ENCODE measurements at places on chromosomes 3 and 15.

GRCh38 chr3:99286266-99286845 lies 352.0 kb upstream of the COL8A1 start:
- H3K4me1 ChIP-seq = no peaks in the 10 kb centered on the region
- no peaks in the 10 kb centered on the region for H3K36me3 ChIP-seq
- no peak overlapping the region for H3K4me3 ChIP-seq
- peak; percentile 3 for DNase-seq
- H3K27me3 ChIP-seq = no peaks in the 10 kb centered on the region

DNA sequence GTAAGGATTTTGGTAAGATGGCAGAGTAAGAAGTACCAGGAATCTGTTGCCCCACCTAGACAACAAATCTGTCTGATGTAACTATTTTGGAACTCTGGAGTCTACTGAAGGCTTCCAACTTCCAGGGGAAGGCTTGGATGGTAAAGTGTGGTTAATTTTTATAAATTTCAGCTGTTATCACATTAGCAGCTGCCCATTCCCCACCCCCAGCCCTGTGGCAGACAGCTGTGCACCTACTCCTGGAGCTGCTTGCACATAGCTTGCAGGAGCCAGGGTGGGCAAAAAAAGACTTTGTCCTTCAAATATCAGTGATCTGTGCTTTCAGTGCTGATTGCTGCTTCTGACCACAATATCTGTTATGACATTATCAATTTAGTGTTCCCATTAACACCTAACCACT lies 47.4 kb downstream of the FRMD5 start:
- H3K27ac ChIP-seq = no peak overlapping the region
- no peak for DNase-seq
- no peaks in the 10 kb centered on the region for H3K36me3 ChIP-seq
- H3K27me3 ChIP-seq = no peaks in the 10 kb centered on the region
- H3K4me3 ChIP-seq = no peak overlapping the region
- H3K4me1 ChIP-seq = no peaks in the 10 kb centered on the region

DNA sequence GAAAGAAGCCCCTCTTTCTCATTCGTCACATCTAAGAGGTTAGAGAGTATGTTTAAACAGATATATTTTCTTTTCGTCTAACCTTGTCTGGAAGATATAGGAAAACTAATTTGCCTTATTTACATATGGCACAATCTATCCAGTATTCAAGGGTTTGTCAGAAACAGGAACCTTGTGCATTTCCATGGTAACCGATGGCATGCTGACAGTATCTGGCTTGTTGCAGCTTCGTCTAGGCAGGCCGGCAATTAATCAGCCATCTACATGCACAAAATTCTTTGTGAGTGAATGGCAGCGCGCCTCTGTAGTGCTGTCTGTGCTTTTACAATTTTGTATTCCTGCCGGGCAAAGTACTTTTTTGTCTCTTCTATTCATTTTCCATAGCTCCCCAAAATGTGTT lies 294.0 kb upstream of the SOX2 start:
- H3K27me3 ChIP-seq = no peaks in the 10 kb centered on the region
- no peak for DNase-seq
- no peaks in the 10 kb centered on the region for H3K36me3 ChIP-seq

- H3K4me1 ChIP-seq = peaks cover 9% of the 10 kb centered on the region
- no peaks in the 10 kb centered on the region for H3K36me3 ChIP-seq
- no peak overlapping the region for H3K27ac ChIP-seq
- H3K4me3 ChIP-seq = no peak overlapping the region
- H3K27me3 ChIP-seq = peaks cover 80% of the 10 kb centered on the region
- no peak for DNase-seq
These were observed 5.7 kb downstream of the NTRK3 start for GRCh38 chr15:88250826-88251225.

DNA sequence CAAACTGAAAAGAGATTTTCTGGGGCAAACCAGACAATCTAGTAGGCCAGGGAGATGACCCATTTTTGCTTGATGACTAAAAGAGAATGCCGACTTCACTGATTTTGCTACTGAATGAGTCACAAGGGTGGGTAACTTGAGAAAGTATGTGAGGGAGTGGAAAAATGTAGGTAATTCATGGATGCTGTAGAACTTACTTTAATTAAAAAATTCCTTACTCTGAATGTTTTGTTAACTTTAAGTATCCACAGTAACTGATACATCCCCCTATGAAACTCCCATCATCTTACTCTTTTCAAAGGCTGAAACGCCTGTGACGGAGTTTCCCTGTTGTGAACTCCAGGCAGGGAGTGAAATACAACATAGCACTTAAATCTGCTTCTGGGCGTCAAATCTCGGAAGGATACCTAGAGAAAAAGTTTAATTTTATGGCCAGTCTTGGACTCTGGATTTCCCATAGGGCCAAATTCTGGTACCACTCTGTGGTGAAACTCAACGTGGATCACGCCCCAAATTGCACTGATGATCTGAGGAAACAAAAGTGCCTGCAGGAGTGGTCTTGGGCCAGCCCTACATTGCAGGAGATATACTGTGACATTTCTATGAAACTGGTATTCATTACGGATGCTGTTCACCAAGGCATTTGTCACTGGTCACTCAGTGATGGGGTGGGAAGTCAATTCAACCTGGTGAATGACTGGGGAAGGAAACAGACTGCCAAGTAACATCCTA lies 24.0 kb downstream of the GOLIM4 start:
- H3K27me3 ChIP-seq = no peaks in the 10 kb centered on the region
- no peaks in the 10 kb centered on the region for H3K4me1 ChIP-seq
- no peaks in the 10 kb centered on the region for H3K36me3 ChIP-seq
- H3K27ac ChIP-seq = no peak overlapping the region

GRCh38 chr3:143040261-143040879 lies 39.0 kb downstream of the U2SURP start:
- H3K36me3 ChIP-seq = peaks cover 10% of the 10 kb centered on the region
- H3K4me3 ChIP-seq = no peak overlapping the region
- no peaks in the 10 kb centered on the region for H3K27me3 ChIP-seq
- no peaks in the 10 kb centered on the region for H3K4me1 ChIP-seq

DNA sequence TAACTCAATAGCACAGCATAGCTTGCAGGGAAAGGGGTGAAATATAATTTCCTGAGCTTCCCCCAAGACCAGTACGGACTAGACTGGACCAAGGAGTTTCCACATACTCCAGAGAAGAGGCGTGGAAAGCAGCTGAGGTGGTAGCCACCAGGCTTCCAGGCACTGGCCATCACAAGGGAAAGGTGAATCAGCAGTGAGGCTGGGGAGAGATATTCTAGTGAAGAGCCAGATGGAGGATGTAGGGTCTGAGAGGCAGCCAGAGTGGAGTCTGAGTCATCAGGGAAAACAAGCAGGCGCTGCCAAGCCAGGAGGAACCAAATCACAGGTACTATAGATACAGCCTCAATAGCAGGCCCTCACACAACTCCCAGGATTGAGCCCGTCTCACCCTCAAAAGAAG lies 9.6 kb upstream of the RASA2 start:
- peak; percentile 51 for DNase-seq
- peak overlapping the region; percentile 6 for H3K27ac ChIP-seq
- no peak overlapping the region for H3K4me3 ChIP-seq
- H3K36me3 ChIP-seq = no peaks in the 10 kb centered on the region
- H3K27me3 ChIP-seq = no peaks in the 10 kb centered on the region

- H3K36me3 ChIP-seq = no peaks in the 10 kb centered on the region
- H3K4me1 ChIP-seq = no peaks in the 10 kb centered on the region
- no peaks in the 10 kb centered on the region for H3K27me3 ChIP-seq
- H3K27ac ChIP-seq = no peak overlapping the region
These were observed 147.9 kb downstream of the IMPG2 start for GRCh38 chr3:101172516-101172915.

- no peaks in the 10 kb centered on the region for H3K27me3 ChIP-seq
- H3K36me3 ChIP-seq = no peaks in the 10 kb centered on the region
- peak; percentile 28 for DNase-seq
- peaks cover 5% of the 10 kb centered on the region for H3K4me1 ChIP-seq
- no peak overlapping the region for H3K4me3 ChIP-seq
These were observed 96.3 kb upstream of the BCL6 start for GRCh38 chr3:187841560-187841959.

- no peaks in the 10 kb centered on the region for H3K4me1 ChIP-seq
- no peak for DNase-seq
- no peak overlapping the region for H3K4me3 ChIP-seq
- no peaks in the 10 kb centered on the region for H3K27me3 ChIP-seq
- H3K36me3 ChIP-seq = peaks cover 3% of the 10 kb centered on the region
These were observed 24.4 kb downstream of the PTPN9 start for GRCh38 chr15:75554717-75555116.

GRCh38 chr15:48029642-48030041 lies 91.1 kb upstream of the SLC24A5 start:
- no peaks in the 10 kb centered on the region for H3K36me3 ChIP-seq
- no peak overlapping the region for H3K4me3 ChIP-seq
- H3K27me3 ChIP-seq = peaks cover 18% of the 10 kb centered on the region
- no peak for DNase-seq
- H3K4me1 ChIP-seq = no peaks in the 10 kb centered on the region
- H3K27ac ChIP-seq = no peak overlapping the region

DNA sequence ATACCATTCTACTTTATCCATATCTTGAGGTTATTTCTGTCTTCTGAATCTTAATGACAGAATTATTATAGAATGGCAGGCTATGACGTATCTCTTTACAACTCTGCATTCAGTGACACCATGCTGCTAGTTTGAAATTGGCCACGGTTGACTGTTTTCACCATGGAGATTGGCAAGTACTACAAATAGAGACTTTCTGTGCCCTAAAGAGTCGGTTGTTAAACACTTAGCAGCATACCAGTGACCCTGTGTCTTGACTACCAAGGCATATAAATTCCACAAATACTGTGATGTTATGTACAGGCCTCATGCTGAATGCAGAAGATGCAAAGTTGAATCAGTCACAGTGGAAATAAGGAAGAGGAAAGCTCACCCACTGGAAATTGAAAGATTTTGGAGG lies 67.0 kb upstream of the CADPS start:
- H3K4me3 ChIP-seq = no peak overlapping the region
- H3K36me3 ChIP-seq = no peaks in the 10 kb centered on the region
- H3K27me3 ChIP-seq = no peaks in the 10 kb centered on the region
- H3K27ac ChIP-seq = no peak overlapping the region
- DNase-seq = no peak
- no peaks in the 10 kb centered on the region for H3K4me1 ChIP-seq

GRCh38 chr3:9349321-9350117 lies 13.3 kb upstream of the THUMPD3 start:
- no peak overlapping the region for H3K4me3 ChIP-seq
- H3K4me1 ChIP-seq = peaks cover 9% of the 10 kb centered on the region
- DNase-seq = peak; percentile 92
- H3K36me3 ChIP-seq = no peaks in the 10 kb centered on the region
- peak overlapping the region; percentile 20 for H3K27ac ChIP-seq

DNA sequence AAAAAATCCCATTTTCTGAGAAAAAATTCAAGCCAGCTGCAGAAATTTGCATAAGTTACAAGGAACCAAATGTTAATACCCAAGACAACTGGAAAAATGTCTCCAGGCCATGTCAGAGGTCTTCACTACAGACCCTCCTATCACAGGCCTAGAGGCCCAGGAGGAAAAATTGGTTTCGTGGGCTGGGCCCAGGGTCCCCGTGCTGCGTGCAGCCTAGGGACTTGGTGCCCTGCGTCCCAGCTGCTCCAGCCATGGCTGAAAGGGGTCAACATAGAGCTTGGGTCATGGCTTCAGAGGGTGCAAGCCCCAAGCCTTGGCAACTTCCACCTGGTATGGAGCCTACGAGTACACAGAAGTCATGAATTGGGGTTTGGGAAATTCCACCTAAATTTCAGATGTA lies 78.0 kb downstream of the MYH15 start:
- no peak overlapping the region for H3K27ac ChIP-seq
- no peaks in the 10 kb centered on the region for H3K27me3 ChIP-seq
- no peaks in the 10 kb centered on the region for H3K4me1 ChIP-seq
- no peak overlapping the region for H3K4me3 ChIP-seq
- no peak for DNase-seq

DNA sequence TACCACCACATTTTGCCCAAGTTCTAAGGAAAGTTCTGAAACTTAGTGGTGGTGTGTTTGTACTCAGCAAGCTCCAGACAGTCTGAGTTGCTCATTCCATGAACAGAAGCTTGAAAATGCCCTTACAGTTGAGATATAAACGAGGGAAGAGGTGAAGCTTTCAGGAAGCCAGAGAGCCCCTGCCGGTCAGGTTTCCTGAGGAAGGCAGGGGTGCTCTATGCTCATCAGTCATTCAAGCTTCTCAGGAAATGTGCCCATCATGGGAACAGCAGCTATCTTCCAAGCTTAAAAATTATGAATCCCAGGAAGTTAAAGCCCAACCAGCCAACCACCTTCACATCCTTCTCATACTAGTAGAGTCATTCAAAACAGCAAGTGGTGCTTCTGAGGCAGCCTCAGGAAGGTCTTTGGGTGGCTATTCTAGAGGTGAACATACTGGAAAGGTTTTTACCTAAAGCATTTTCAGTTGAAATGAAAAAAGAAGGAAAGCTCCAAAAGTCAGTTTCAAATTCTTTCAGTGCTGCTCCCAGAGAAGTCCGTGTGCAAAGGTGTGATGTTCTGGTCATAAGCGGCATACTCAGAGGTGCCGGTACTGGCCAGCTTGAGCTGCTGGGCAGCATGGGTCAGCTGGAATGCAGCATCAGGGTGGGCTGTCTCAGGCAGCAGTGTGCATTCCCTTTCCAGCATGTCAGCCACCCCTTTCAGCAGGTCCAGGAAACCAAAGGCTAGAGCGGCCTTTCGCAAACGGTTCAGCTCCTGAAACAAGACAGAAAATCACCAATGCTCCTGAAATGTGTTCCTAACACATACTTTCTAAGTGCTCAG lies 31.8 kb downstream of the INTS14 start:
- peaks cover 80% of the 10 kb centered on the region for H3K36me3 ChIP-seq
- no peak for DNase-seq
- H3K4me3 ChIP-seq = no peak overlapping the region
- no peaks in the 10 kb centered on the region for H3K27me3 ChIP-seq
- peaks cover 10% of the 10 kb centered on the region for H3K4me1 ChIP-seq

DNA sequence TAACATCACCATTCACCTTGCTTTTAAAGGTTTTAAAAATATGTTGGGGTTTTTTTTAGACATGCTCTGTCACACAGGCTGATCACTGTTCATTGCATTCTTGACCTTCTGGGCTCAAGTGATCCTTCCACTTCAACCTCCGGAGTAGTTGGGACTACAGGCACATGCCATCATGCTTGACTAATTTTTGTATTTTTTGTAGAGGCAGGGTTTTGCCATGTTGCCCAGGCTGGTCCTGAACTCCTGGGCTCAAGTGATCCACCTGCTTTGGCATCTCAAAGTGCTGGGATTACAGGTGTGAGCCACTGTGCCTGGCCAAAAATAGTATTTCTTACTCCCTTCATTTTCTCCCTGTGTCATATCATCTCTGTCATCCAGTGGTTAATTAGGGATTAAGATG lies 101.4 kb downstream of the PIK3R4 start:
- no peak overlapping the region for H3K4me3 ChIP-seq
- peaks cover 4% of the 10 kb centered on the region for H3K27me3 ChIP-seq
- H3K36me3 ChIP-seq = no peaks in the 10 kb centered on the region
- no peak overlapping the region for H3K27ac ChIP-seq
- DNase-seq = no peak
- H3K4me1 ChIP-seq = no peaks in the 10 kb centered on the region

- peak overlapping the region; percentile 91 for H3K4me3 ChIP-seq
- DNase-seq = peak; percentile 1
- no peak overlapping the region for H3K27ac ChIP-seq
- H3K4me1 ChIP-seq = no peaks in the 10 kb centered on the region
- no peaks in the 10 kb centered on the region for H3K27me3 ChIP-seq
These were observed 42.3 kb upstream of the FXR1 start for GRCh38 chr3:180870008-180870699.

- no peaks in the 10 kb centered on the region for H3K4me1 ChIP-seq
- H3K27ac ChIP-seq = no peak overlapping the region
- DNase-seq = no peak
- no peaks in the 10 kb centered on the region for H3K36me3 ChIP-seq
These were observed 24.9 kb upstream of the C3orf80 start for GRCh38 chr3:160200353-160200752.

GRCh38 chr3:99901200-99901926 lies 83.7 kb downstream of the CMSS1 start:
- peak; percentile 92 for DNase-seq
- no peaks in the 10 kb centered on the region for H3K36me3 ChIP-seq
- H3K4me3 ChIP-seq = no peak overlapping the region
- H3K27ac ChIP-seq = peak overlapping the region; percentile 96
